ENCODE measurements at places on chromosomes 7 and 10. TPM values are rescaled to one million over a fixed set of nuclear protein-coding genes. Genes with fewer than 3 reads are reported as not detected.

GRM3 gene
- total RNA-seq = not detected

TACC2 gene
- total RNA-seq = not detected

PNLIP gene
- total RNA-seq = not detected

VWA2 gene
- total RNA-seq = not detected

CTBP2 gene
- total RNA-seq = 0.38 TPM

PKD2L1 gene
- not detected for total RNA-seq

CHAT gene
- not detected for total RNA-seq

ARL4A gene
- total RNA-seq = 13.2 TPM

ANKRD61 gene
- total RNA-seq = not detected

GNB2 gene
- total RNA-seq = 206 TPM

STOX1 gene
- total RNA-seq = 0.86 TPM
